WTC11 (cell line): ENCODE measurements at places on chromosomes 5 and 9.

- peaks cover 4% of the 10 kb centered on the region for H3K4me1 ChIP-seq
- H3K4me3 ChIP-seq = no peak overlapping the region
- no peak overlapping the region for H3K27ac ChIP-seq
- no peaks in the 10 kb centered on the region for H3K36me3 ChIP-seq
- DNase-seq = no peak
- peaks cover 13% of the 10 kb centered on the region for H3K27me3 ChIP-seq
These were observed 23.1 kb downstream of the CRB2 start for GRCh38 chr9:123378956-123379660.

DNA sequence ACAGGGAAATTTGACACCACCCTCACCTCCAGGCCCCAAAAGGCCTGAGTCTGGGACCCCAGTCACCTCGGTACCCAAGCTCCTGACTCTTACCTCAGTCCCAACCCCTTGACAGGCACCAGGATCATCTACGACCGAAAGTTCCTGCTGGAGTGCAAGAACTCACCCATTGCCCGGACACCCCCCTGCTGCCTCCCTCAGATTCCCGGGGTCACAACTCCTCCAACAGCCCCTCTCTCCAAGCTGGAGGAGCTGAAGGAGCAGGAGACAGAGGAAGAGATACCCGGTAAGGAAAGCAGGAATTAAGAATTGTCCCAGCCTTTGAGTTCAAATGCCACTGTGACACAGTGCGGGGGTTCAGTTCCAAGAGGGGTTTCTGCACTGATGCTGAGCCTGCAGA, 1.3 kb downstream of the EIF4EBP3 start:
- H3K27me3 ChIP-seq = no peaks in the 10 kb centered on the region
- peaks cover 25% of the 10 kb centered on the region for H3K4me1 ChIP-seq
- H3K27ac ChIP-seq = peak overlapping the region; percentile 97
- peak overlapping the region; percentile 77 for H3K4me3 ChIP-seq
- peaks cover 43% of the 10 kb centered on the region for H3K36me3 ChIP-seq

DNA sequence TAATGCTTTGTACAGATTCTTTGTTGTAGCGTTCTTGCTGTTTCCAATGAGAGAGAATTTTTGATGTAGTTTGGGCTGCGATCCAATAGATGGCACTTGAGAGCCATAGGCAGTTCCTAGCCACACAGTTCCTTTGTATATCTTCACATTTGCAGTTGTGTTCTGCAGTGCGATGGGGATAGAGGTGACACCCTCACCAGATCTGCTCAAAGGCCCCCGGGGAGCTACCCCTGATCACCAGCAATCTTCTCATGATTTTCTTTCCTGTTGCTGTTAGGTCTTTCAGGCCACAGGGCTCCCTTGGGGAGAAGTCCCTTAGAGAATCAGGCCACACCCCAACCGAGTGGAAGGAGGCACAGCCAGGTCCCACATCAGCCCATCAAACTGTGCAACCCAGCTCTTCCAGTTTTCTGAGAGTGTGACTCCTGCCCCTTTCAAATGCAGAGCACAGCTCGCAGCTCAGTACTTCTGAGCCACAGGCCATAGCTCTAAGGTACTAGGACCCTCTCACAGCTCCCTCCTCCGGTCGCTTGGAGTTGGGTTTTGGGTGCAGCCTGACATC, 353.7 kb downstream of the SLCO4C1 start:
- peaks cover 16% of the 10 kb centered on the region for H3K4me1 ChIP-seq
- no peak overlapping the region for H3K27ac ChIP-seq
- peaks cover 3% of the 10 kb centered on the region; the same call in 1 of the 2 replicates for H3K27me3 ChIP-seq
- peak overlapping the region; percentile 59 for H3K4me3 ChIP-seq

GRCh38 chr9:116502746-116503145, 184.4 kb upstream of the TRIM32 start:
- H3K36me3 ChIP-seq = no peaks in the 10 kb centered on the region
- no peak for DNase-seq
- no peaks in the 10 kb centered on the region for H3K4me1 ChIP-seq
- H3K27ac ChIP-seq = no peak overlapping the region
- H3K27me3 ChIP-seq = no peaks in the 10 kb centered on the region; the same call in 1 of the 2 replicates

DNA sequence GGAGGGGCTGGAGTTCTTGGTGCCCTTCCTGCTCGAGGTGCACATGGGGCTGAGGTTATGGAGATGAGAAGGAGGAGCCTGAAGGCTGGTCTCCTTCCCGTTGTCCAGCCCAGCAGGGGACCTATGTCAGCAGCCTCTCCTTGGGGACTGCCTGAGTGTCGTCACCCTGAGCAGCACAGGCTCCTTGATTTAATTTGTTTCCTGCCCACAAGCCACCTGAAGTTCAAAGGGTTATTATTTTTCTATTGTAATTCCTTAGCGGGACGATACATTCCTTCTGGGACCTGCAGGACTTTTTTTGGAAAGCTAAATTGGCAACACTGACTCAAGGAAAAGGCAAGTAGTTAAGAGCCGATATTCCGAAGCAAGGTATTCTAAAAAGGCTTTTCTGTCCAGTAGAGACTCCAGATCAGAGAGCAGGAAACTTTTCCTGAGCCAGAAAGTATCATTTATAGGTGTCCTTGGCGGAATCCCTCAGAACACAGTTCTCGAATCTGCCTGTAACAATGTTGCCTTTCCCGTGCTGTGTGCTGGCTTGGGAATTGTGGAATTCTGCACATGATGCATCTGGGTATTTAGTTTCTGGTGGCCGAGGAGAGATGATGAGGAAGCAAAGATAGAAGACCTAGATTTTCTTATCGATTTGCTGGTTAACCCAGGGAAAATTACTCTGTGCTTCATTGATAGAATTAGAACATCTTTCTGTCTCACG, 55.4 kb downstream of the ARHGAP26 start:
- no peaks in the 10 kb centered on the region for H3K36me3 ChIP-seq
- no peak overlapping the region for H3K4me3 ChIP-seq
- peak overlapping the region; percentile 6; the same call in 1 of the 2 replicates for H3K27ac ChIP-seq
- peak; percentile 40 for DNase-seq
- H3K4me1 ChIP-seq = peaks cover 58% of the 10 kb centered on the region
